Esophagus mucosa (tissue), 1 donor: ENCODE measurements at places on chromosomes 1 and 21. TPM values are rescaled to one million over a fixed set of nuclear protein-coding genes. Genes with fewer than 3 reads are reported as not detected.

The SPRR2G gene
- 0.68 TPM for total RNA-seq

The GJA5 gene
- 0.84 TPM for total RNA-seq

The LCE1E gene
- not detected for total RNA-seq

The LRRN2 gene
- 0.72 TPM for total RNA-seq

The CRNN gene
- total RNA-seq, result 1,110 TPM

The LCE3E gene
- 4.3 TPM for total RNA-seq

The RBP7 gene
- 13.4 TPM for total RNA-seq
